Activated CD4-positive, alpha-beta T cell treated with anti-CD3 and anti-CD28 coated beads, Interleukin-2, Interleukin-4, amounts not matched to agents 100 ng/mL and 50 ng/mL, durations not matched to agents 16 hours and 8 hours (primary cell): ENCODE measurements at places on chromosomes 7 and 10.

DNA sequence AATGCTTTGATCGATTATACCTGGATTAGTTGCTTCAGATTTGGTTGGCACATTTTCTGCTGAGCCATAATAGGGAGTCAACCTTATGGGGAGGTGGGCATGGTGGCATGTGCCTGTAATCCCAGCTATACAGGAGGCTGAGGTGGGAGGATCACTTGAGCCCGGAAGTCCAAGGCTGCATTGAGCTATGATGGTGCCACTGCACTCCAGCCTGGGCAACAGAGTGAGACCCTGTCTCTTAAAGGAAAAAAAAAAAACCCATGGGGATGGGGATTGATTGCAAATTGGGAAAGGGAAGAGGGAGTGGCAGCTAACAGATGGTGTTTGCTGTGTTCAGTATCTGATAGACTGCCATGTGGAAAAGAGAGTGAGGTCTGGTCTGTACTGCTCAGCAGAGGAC, 11.1 kb downstream of the STK17A start:
- DNase-seq = no peak

DNA sequence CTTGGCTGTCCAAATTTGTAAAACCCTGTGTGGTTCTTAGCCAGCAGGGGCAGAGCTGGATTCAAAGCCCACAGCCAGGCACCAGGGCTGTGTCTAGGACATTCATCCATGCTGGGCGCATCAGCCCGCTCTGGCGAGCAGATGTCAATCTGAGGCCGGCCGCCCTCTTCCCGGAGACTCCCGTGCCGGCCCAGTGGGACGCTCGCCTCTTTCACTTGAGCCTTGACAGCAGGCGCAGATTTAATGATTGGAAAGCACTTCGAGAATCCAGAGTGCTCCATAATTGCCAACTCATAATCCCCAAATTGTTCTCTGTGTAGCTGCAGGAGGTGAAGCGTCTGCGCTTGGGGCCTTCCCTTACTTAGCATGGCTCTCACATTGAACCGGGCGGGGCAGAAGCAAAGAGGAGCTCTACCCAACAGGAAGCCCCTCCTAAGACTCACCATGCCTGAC, 36.7 kb downstream of the SLIT1 start:
- no peak for DNase-seq

GRCh38 chr10:26225322-26225721, 8.7 kb downstream of the GAD2 start:
- no peak for DNase-seq

DNA sequence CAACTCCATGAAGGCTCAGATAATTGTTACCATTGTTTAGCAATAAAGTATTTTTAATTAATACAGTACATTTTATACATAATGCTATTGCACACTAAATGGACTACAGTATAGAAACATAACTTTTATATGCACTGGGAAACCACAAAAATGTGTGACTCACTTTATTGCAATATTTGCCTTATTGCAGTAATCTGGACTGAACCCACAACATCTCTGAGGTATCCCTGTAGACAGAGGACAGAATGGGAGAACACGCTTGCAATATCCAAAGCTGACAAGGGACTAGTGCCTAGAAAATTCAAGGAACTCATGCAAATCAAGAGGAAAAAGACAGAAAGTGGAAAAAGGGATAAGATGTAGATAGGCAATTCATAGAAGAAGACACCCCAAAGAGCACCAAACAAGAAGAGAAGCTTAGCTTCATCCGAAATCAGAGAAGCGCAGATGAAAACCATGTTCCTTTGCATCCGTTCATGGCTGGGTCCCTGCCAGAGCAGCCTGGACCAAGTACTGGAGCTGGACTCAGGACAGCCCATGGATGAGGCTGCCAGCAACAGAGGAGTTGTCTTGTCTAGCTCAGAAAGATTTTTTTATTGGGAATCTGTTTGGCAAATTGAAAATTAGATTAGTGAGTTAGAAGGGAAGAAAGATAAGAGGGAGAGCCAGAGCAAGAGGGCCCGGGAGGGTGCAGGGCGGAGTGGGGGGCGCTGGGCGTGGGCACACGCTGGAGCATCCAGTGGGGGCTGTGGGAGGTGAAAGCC, 16.0 kb upstream of the GALNTL5 start:
- no peak for DNase-seq

DNA sequence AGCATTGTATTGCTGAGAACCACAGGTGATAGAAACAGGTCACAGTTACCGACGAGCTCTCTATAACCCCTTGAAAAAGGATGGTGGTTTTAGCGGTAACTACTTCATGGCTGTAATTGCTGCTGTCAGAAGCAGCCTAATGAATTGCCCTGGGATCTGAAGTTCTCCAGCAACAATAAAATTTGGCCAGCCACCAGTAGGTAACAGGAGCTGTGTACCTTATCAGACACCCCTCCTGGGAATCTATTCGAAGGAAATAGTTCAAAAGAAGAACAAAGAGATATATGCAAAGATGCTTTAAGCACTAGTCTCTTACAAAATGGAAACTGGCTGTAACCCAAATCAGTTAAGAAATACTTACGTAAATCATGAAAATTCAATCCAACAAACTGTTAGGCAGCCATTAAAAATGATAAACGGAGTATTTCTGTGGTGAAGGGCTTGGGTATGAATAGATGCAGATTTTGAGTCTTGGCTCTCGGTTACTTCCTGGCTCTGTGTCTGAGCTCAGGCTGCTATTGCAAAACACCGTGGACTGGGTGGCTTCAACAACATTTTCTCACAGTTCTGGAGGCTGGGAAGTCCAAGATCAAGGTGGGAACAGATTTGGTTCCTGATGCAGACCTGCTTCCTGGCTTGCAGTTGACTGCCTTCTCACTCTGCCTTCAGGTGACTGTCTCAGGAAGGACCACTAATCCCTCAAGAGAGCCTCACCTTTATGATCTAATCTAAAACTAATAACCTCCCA, 1.6 kb downstream of the MSRB2 start:
- DNase-seq = no peak

DNA sequence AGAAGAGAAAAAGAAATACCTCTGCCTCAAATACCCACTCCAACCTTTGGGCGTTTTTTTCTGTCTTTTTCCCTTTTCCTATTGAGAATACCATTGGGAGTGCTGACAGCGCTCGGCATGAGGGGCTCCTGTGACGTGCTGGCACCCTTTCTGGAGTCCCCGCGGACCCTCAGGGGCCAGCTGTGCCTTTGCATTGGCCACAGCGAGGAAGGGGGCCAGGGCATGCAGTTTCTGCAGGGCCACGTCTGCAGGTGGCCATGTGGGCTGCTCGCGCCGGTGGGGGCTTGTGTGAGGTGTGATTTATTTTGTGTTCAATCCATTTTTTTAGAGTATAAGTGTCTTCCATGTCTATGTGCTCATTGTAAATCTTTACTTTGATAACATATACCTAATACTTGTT, 57.4 kb downstream of the INPP5A start:
- no peak for DNase-seq

DNA sequence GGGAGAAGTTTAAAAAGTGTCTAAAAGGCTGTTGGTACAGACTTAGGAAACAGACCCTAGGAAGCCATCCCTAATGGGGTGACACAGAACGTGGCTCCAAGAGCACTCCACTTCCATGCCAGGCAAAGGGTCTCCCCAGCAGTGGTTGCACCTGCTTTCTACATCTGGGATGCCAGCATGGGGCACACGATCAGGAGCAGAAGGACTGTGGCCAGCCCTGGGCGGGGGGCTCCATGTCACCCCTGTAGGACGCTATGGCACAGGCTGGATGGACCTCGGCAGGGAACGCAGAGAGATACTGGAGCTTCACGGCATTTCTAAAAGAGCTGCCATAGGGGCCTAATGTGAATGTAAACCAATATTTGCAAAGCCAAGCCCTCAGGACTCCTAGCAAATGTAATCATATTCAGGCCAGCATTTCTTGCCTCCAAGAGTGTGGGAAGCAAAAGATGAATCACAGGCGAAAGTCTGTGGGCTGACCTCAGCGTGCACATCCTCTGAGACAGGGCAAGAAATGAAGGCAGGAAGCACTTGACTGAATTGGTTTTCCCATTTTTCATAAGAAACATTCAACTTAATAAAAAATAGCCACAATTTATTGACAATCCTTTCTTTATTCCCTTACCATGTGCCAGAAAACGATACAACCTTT, 93.9 kb downstream of the ATXN7L1 start:
- peak; percentile 62 for DNase-seq

DNA sequence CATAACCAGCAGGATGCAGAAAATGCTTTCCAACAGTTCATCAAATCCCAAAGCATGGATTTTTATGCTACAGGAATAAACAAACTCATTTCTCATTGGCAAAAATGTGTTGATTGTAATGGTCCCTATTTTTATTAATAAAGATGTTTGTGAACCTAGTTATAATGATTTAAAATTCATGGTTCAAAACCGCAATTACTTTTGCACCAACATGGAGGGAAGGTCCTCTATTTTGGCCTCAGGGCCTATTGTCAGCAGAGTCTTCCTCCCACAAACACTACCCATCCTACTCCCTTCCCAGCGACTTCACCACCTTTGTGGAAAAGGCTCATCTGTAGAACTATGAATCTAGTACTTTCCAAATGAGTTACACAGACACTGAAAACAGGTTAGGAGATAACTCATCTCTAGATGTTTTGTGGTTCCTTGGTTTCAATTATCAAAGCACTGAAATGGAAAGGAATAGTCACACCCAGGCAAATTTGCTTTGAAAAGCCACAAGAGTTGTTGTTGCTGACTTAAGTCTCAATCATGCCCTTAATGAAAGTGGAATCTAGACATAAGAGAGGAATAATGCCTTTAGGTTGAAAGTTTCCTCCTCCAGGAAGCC, 59.4 kb upstream of the FRMD4A start:
- peak; percentile 84 for DNase-seq

- no peak for DNase-seq
Observed at GRCh38 chr7:4739528-4739992, 35.9 kb upstream of the AP5Z1 start.

DNA sequence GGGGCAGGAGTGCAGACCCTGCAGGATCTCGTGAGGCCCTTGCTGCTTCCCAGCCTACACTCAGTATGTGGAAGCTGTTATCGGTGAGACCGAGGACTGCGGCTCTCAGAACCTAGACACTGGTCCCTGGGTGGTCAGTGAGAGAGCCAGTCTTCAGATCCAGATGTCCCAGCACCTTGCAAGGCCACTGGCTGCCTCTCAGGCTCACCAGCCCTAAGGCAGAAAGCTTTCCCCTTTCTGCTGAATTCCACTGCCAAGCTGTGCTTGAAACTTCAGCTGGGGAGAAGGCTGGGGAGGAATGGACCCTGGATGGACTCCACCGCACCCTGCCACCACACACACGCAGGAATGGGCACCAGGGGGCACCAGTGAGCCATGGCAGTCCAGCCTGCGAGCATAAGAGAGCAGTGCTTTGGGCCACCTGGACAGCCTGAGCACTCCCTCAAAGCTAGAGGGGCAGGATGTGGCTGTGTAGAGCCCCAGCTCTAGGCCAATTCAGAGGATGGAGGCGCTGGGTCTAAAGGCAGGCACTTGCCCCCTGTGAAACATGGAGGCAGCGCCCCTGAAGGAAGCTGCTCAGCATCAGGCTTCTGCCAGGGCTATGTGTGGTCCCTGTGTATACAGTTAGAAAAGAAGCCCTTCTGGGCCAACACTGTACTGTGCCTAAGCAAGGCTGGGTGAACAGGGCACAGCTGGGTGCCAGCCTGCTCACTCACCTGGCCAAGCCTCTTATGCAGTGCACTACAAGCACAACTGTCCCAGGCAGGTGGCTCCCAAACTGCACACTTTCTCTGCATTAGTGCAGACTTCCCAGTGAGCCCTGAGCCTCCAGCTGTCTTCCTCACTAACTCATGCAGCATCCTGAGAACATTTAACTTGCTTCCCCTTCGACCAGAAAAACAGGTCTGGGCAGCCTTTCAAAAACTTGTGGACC, 21.6 kb downstream of the TMEM72 start:
- peak; percentile 80 for DNase-seq

- DNase-seq = no peak
Observed at GRCh38 chr10:100746784-100747455, 1.5 kb downstream of the PAX2 start.

DNA sequence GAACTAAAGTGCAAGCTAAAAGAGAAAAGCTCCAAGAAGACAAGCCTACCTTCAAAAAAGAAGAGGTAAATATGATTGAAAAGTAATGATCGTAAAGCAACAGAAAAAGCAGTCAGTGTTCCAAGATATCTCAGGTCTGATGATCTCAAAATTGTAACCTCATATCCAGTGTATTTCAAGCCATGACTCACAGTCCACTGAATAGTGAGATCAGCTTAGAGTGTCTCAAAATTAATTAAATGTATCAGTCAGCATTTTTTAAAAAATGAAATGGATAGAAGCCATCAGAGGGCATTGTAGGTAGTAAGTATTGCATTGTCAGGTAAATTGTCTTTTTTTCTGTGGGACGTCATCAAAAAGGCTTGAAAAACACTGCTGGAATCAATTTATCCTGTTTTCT, 50.6 kb upstream of the AGBL3 start:
- no peak for DNase-seq
